ENCODE measurements at places on chromosomes 1 and 21. TPM values are rescaled to one million over a fixed set of nuclear protein-coding genes. Genes with fewer than 3 reads are reported as not detected.
A peak's percentile ranks its signal among the peaks of the same experiment; 100 is the strongest.

Gene C1orf87
- total RNA-seq, result not detected

Gene IL10RB
- total RNA-seq, result 5.8 TPM

Gene CHRNB2
- total RNA-seq, result 8.7 TPM

Gene BTBD8
- 2.4 TPM for total RNA-seq

Gene FLAD1
- total RNA-seq, result 76.3 TPM

Gene FNDC10
- 14.3 TPM for total RNA-seq

Gene MAN1C1
- 22.6 TPM for total RNA-seq

Gene SV2A
- total RNA-seq, result 49.5 TPM

Gene B3GALT5
- 2.6 TPM for total RNA-seq

- H3K36me3 ChIP-seq, result peaks cover 16% of the 10 kb centered on the region
- H3K4me3 ChIP-seq, result no peak overlapping the region
- peaks cover 8% of the 10 kb centered on the region for H3K4me1 ChIP-seq
- no peak for DNase-seq
These were observed 511.1 kb upstream of the ADGRL4 start for GRCh38 chr1:79517470-79518224.

DNA sequence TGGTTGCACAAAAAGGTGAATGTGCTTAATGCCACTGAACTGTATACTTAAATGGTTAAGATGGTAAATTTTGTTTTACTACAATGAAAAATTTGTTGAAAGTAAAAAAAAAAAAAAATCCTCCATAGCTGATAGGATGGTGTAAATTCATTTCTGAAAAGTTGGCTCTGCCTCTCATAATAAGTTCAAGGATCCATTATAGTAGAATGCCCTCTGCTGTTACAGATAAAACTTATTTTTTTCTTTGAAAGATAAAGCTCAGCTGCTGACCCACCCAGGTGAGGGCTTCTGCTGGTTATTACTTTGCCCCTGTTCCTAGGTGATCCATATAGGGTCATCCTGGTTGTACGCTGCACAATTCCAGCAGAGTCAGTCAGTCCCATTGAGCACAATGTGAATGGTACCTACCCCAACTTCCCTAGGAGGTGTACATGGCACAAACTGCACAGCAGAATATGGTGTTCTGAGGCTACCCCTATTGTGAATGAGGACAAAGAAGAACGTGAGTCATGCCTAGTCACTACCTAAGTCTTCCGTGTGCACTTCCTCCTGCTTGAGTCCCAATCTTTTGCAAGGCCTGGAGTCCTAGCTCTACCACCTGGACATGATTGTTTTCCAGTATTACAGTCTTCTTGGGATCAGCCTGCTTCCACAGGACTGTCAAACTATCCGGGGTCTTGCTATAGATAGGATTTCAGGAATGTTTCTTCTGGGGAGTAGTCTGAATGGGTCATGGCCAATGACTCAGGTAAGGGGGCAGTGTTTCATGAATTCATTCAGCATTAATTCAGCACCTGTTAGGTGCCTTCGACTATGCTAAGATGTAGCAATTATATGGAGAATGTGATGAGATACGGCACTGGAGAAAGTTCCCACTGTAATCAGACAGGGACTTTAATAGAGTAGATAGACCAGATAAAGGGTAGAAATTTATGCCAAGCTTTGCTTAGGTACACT lies 20.8 kb upstream of the CD5L start:
- no peak overlapping the region for H3K4me3 ChIP-seq
- no peak overlapping the region for H3K27ac ChIP-seq
- DNase-seq, result no peak
- H3K27me3 ChIP-seq, result peaks cover 34% of the 10 kb centered on the region
- H3K36me3 ChIP-seq, result no peaks in the 10 kb centered on the region
- H3K4me1 ChIP-seq, result no peaks in the 10 kb centered on the region

GRCh38 chr1:180662709-180663108 lies 30.9 kb downstream of the XPR1 start:
- no peak overlapping the region for H3K27ac ChIP-seq
- H3K27me3 ChIP-seq, result no peaks in the 10 kb centered on the region
- no peak for DNase-seq
- H3K4me1 ChIP-seq, result no peaks in the 10 kb centered on the region

DNA sequence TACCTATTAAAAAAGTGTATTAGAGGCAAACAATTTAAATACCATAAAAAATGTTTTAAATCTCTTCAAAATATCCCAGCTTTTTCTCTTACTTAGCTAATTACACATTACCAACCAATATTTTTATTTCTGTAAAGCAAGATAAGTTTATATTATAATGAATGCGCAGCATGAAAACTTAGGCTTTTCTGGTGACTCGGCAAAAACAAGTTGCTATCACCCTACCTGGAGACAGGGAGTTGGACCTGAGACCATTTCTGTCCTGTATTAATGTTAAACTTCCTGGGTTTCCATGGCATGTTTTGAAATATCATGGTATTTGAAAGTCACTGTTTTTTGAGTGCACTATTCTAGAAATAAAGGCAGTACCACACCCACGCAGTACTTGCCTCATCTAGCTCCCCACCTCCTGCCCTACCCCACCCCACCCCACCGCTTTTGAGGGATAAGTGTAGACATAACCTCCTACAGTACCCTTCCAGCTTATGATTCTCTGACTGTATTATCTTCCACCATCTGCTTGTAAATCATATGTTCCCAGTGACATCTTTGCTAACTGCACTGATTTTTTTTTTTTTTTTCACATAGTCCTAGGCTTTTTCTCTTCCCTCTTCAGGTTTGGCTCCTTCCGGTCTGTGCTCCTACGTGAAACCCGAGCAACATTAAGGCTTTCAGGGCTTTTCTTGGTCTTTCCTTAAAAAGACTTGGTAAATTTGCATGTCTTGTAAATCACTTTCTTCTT lies 77.5 kb downstream of the PHTF1 start:
- no peak overlapping the region for H3K4me3 ChIP-seq
- H3K36me3 ChIP-seq, result peaks cover 3% of the 10 kb centered on the region
- no peaks in the 10 kb centered on the region for H3K27me3 ChIP-seq

GRCh38 chr1:114397601-114398000 lies 113.4 kb downstream of the TRIM33 start:
- no peaks in the 10 kb centered on the region for H3K4me1 ChIP-seq
- H3K27me3 ChIP-seq, result no peaks in the 10 kb centered on the region
- no peak overlapping the region for H3K4me3 ChIP-seq
- peaks cover 15% of the 10 kb centered on the region for H3K36me3 ChIP-seq
- H3K27ac ChIP-seq, result no peak overlapping the region

DNA sequence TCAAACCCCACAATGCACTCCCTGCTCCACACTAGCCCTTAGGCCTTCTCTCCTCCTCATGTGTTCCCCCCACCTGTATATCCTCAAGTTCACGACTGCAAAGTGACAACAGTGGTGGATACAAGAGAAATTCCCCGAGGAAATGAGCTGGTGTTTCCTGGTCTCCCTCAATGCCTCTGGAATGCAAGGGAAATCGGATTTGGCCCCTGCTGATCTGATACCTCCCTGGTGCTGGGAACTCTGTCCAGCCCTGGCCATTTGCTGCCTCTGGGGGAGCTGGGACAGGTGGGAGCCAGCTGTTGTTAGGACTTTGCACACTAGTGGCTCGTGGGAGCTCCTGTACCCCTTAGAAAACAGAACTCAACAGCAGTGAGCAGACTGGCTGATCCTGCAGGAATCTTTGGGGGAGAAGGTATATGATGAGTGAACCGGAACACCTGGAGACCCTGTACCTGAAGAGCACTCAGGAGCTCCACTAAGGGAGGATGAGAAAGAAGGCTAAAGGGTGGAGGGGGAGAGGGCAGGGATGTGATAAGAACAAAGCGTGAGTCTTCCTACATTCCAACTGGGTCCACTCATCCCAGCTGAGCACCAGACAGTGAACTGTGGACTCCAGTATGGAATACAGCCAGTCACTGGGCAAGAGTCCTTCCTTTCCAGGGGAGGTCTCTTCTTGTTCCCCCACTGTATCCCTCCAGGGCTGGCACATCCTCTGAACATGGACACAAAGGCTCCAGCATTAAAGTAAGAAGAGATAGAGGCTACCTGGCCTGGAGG lies 69.3 kb downstream of the PLXNA2 start:
- no peaks in the 10 kb centered on the region for H3K27me3 ChIP-seq
- H3K4me3 ChIP-seq, result no peak overlapping the region
- no peak overlapping the region for H3K27ac ChIP-seq
- no peak for DNase-seq
- peaks cover 71% of the 10 kb centered on the region for H3K4me1 ChIP-seq

DNA sequence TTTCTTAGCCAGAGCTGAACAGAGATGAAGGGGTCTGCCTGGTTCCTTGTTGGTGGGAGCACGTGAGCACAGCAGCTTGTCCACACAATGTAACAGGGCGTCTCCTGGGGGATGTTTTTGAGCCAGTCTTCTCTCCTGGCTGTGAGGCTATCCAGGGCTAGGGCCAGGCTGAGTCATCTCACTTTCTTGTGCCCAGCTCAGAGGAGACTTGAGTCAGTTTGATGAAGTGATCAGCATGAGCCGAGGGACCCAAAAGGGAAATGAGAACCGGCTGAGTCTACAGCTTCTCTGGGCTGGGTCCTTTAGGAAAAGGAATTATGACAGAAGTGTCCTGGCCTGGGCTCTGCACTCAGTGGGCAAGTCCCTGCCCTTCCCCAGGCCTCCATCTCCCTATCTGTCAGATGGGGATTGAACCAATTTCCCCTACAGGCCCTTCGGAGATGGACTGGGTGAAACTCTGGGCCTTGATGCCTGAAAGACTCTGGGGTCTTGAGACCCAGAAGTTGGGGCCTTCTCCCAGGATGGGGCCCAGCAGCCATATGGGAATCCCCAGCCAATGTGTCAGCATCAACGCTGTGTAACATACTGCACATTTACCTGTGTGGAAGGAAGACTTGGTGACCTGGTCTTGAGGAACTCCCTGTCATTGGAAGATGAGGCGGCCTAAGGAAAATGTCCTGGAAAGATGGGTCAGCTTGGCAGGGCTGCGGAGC lies 36.6 kb downstream of the DMRTB1 start:
- no peaks in the 10 kb centered on the region for H3K36me3 ChIP-seq
- H3K4me3 ChIP-seq, result no peak overlapping the region
- no peaks in the 10 kb centered on the region for H3K4me1 ChIP-seq
- H3K27ac ChIP-seq, result no peak overlapping the region
- H3K27me3 ChIP-seq, result peaks cover 7% of the 10 kb centered on the region

DNA sequence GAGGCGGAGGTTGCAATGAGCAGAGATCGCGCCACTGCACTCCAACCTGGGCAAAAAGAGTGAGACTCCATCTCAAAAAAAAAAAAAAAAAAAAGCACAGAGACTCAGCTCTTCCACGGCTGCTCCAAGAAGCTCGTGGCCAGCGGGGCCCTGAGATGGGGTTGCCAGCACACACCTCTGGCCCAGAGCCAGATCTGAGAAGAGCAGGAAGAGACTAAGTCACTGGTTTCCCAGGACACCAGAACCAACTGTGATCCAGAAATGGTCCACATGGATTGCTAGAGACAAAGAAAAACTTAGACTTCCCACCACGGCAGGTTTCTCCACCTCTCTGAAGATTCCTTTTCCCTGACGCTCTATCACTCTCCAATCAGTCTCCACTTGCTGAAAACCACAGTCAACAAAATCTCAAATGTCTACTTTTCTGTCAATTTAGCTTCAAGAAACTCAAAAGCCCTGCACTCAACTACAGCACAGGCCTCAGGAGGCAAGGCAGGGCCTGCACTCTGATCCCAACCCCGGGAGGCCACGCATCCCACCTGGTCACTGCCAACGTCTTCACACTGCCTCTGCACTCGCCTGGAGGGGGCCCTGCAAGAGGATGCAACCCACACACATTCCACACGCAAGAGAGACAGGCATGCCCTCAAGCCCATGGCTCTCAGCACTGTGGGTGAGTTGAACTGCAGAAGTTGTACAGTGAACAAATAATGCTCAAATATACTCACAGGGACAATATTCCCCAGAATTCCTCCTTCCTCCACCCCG lies 79.0 kb downstream of the NPHP4 start:
- H3K4me3 ChIP-seq, result no peak overlapping the region
- peak overlapping the region; percentile 60 for H3K27ac ChIP-seq
- H3K4me1 ChIP-seq, result peaks cover 29% of the 10 kb centered on the region
- DNase-seq, result no peak

- DNase-seq, result no peak
- H3K36me3 ChIP-seq, result peaks cover 8% of the 10 kb centered on the region
- H3K27me3 ChIP-seq, result no peaks in the 10 kb centered on the region
- H3K4me1 ChIP-seq, result no peaks in the 10 kb centered on the region
- H3K27ac ChIP-seq, result no peak overlapping the region
These were observed 54.4 kb upstream of the WNT2B start for GRCh38 chr1:112454316-112454715.

- peak overlapping the region; percentile 10 for H3K4me3 ChIP-seq
- no peak for DNase-seq
- H3K36me3 ChIP-seq, result no peaks in the 10 kb centered on the region
These were observed 7.5 kb downstream of the MIER1 start for GRCh38 chr1:66932291-66932690.

GRCh38 chr1:118871582-118872171 lies 116.5 kb downstream of the TBX15 start:
- H3K27me3 ChIP-seq, result no peaks in the 10 kb centered on the region
- H3K4me1 ChIP-seq, result peaks cover 3% of the 10 kb centered on the region
- H3K36me3 ChIP-seq, result no peaks in the 10 kb centered on the region
- no peak for DNase-seq

DNA sequence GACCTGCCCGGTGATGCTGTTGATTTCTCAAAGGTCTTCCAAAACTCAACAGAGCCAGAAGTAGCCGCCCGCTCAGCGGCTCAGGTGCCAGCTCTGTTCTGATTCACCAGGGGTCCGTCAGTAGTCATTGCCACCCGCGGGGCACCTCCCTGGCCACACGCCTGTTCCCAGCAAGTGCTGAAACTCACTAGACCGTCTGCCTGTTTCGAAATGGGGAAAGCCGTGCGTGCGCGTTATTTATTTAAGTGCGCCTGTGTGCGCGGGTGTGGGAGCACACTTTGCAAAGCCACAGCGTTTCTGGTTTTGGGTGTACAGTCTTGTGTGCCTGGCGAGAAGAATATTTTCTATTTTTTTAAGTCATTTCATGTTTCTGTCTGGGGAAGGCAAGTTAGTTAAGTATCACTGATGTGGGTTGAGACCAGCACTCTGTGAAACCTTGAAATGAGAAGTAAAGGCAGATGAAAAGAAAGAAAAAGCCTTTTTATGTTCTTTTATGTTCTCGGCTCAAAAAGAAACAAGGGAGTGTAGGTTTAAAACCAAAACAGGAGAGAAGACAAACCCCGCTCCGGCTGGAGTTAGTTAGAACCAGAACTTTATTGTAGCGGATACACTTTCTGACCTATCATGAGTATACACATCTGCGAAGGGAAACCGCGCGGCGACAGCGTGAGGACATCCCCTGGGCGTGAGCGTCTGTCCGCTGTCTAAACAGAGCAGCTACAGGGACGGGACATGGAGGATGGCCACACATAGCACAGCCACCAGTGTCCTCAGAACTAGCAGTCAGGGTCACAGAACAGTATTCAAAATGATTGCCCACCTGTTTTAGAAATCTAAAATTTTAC lies 77.1 kb downstream of the PIK3CD start:
- H3K27me3 ChIP-seq, result no peaks in the 10 kb centered on the region
- no peak for DNase-seq
- no peak overlapping the region for H3K4me3 ChIP-seq
- H3K27ac ChIP-seq, result peak overlapping the region; percentile 16
- H3K36me3 ChIP-seq, result peaks cover 21% of the 10 kb centered on the region

DNA sequence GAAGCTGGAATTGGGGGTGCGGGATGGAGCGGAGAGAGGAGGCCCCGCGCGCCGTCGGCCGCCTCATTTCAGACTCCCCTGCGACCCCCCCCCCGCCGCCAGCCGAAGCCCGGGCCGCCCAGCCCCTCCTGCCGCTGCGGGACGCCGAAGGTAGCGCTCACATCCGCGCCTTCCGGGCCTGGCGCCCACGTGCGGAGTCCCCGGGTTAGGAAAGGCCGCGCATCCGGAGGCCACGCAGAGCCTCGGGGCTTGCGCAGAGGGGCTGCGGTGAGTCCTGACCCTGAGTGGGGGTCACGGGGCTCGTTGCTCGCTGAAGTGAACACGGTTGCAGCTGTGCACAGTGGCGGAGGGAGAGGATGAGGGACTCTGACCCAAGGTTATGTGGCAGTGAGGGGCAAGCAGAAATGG lies 552 bp upstream of the ZNF496 start:
- peak overlapping the region; percentile 87 for H3K27ac ChIP-seq
- DNase-seq, result peak; percentile 41
- peaks cover 55% of the 10 kb centered on the region for H3K4me1 ChIP-seq
- peaks cover 27% of the 10 kb centered on the region for H3K36me3 ChIP-seq
